NCI-H82 (cell line): ENCODE measurements at places on chromosomes 6 and 20.
A peak's percentile ranks its signal among the peaks of the same experiment; 100 is the strongest.

DNA sequence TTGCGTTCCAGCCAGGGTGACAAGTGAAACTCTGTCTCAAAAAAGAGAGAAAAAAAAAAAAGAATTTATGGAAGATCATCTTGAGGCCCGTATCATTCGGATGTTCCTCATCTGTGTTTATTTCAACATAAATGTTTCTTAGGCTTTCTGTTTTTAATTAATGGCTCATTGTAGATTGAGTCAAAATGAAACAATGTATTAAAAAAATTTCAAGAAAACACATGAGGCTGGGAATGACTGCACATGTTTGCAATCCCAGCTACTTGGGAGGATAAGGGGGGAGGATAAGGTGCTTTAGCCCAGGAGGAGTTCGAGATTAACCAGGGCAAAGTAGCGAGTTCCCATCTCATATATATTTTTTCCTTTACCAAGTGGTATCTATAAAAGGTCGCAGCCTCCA, 47.3 kb downstream of the ITCH start:
- no peak for DNase-seq

- DNase-seq, result peak; percentile 7
Measured at GRCh38 chr6:161235776-161236633, 37.9 kb downstream of the AGPAT4 start.

DNA sequence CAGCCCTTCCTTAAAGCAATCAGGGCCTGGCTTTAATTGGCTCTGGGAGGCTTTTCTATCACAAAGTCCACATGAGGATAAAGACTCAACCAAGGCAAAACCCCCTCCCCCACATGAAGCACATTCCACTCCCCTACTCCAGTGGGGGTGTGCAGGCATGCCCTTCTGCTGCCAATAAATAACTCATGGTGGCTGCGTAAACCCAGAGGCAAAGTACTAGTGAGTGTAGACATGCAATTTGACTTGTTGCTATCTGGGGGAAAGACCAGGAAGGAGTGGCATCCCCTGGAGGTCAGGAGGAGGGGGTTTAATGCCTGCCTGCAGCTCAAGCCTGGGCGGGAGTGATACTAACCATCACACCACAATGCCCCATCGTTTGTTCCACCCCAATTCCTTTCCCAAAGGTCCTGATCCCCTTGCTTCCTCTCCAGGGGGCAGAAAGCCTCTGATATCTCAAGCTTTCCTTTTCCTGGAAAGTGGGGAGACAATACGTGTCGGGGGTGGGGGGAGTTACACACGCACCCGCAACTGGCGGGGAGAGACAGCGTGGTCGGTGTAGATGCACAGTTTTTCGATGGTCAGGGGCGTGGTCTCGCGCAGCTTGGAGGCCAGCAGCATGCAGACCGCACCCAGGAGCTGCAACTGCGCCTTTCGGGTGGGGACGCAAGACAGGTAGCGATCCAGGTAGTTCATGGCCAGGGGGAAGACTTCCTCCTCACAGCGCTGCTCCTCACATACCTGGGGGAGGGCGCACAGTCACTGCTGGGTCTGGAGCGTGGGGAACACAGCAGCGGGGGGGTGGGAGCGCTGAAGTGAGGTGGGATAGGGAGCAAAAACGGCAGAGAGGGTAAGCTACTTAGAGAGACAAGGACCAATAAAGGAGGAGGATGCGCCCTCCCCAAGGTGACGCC, 1.5 kb downstream of the CCND3 start:
- DNase-seq, result peak; percentile 95

- no peak for DNase-seq
Measured at GRCh38 chr20:4886771-4887527, 114.4 kb downstream of the SLC23A2 start.

DNA sequence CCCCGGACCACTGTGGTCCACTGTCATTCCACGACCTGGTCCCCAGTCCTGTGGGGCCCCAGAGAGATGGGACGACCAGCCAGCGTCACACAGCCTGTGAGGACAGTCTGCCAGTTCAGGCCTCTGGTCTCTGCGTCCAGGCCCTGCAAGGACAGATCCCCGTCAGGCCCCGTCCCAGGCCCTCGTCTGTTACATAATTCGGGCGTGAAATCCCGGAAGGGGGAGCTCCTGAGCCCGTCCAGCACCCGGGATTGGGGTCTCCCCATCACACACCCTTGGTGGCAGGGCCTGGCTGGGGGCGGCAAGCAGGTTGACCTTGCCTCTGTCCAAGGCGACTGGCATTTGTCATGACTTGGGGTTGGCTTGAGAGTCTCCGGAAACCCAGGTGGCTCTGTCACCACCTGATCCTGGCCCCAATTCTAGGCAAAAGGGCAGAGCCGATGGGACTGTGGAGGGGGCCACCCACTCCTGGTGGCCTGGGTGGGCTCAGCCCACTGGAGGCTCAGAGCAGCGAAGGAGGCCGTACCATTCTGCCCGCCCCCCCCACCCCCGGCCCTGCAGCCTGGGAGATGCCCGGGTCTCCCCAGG, 73.8 kb upstream of the GATA5 start:
- no peak for DNase-seq

GRCh38 chr6:147750413-147750812, 241.9 kb downstream of the SAMD5 start:
- DNase-seq, result peak; percentile 23

- DNase-seq, result peak; percentile 66
Measured at GRCh38 chr20:39092733-39093410, 130.7 kb downstream of the DHX35 start.

DNA sequence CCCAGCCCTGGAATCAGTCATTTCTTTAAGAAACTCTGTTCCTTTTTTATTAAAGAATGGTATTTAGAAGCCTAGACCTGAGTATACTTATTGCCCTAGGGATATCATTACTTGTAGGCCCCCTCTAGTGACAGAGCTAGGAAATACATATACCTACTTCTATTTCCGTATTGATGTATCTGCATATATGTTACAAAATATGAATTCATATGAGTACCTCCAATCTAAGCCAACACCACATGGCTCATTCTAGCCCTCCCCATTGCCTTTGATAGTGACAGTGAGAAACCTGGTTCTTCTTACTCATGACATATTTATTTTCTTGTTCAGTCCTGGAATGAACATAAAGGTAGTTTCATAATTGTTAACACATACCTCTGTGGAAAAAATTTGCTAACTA, 137.2 kb downstream of the FARS2 start:
- DNase-seq, result peak; percentile 76

- DNase-seq, result no peak
Measured at GRCh38 chr6:33722103-33722623, 10.7 kb upstream of the UQCC2 start.

DNA sequence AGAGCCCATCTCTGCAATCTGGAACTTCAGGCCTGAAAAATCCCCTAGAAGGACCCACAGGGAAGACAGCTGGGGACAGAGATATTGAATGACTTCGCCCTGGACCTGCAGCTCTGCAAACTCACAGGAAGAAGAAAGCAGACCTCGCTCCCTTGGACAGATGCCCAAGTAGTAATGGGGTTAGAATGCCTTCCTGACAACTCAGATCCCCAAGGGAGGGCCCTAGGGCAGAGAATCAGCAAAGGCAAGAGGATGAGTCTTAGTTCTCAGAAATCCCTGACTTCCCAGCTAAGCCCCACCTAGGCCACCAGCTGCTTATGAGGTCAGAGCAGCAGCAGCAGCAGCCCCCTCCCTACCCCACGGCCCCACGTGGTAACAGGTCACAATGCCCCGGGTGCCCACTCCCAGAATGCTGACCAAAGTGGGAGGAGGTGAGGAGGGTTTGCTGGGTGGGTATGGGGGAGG, at the start of gene C20orf141:
Gene C20orf141 (plus strand): TSS at position 401 of the 465 bp plus-strand sequence. CDS start 198 bp downstream, outside the sequence.
- DNase-seq, result peak; percentile 98

DNA sequence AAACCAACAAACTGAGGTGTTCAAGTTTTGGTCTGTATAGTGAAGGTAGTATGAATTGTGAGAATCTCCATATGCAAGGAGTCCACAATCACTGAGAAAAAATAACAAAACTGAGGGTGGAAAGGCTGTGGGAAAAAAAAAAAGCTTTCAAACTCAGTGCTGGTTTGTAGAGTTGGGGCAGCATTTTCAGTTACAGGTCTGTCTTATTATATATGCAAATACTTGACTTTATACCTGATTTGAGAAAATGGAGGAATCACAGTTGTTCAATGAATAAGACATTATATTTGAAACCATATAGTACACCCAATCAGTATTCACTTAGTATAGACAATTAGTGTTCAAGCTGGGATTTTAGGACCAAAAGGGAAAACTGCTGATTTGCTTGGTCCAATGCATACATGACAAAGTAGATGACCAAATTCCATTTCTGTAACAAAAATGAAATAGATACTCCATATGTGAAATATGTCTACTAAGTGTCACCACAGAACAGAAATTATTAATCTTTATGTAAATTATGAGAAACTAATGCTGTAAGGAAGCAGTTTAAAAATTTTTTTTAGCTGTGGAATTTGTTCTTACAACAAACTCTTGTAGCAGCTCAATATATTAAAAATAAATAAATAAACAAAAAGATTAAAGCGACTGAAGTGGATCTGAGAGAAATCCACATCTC, 187.7 kb downstream of the ASCC3 start:
- no peak for DNase-seq

- DNase-seq, result no peak
Measured at GRCh38 chr6:56348578-56348977, 101.2 kb upstream of the COL21A1 start.

DNA sequence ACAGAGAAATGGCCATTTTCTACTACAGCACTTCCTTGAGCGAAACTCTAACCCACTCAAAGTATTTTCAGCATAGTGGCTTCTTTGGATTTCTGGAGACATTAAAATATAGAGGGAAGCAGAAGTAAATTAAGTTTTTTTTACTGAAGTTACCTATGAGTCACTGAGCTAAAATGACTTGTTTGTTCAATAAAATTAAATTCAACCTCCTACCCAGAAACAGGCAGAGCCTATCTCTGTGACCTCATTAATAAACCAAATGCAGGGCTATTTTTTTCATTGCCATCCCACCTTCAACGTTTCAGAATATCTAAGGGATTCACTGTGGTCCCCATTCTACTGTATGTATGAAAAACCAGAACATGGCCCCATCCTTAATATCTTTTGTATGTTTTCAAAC, 133.0 kb downstream of the MTFR2 start:
- DNase-seq, result no peak

- no peak for DNase-seq
Measured at GRCh38 chr6:157552820-157553485, 172.0 kb downstream of the ZDHHC14 start.

GRCh38 chr6:166745801-166746668, 119.0 kb upstream of the RPS6KA2 start:
- no peak for DNase-seq

DNA sequence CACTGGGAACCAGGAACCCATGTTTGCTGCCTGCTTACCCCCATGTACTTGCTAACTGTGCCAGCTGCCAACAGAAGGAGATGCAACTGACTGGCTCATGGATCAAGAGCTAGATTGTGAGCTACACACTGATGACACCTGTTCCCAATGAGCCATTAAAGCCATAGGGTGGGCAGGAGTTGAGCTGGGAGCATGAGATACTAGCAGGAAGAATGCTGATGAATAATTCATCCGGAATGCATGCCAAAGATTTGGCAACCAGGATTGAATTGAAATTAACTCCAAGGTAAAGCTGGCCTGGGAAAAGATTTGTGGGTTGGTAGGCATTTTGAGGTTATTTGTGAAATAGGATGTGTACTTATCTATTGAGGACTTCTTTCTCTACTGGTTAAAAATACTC, 631.1 kb downstream of the KIF16B start:
- DNase-seq, result no peak

GRCh38 chr20:35223941-35224340, 2.5 kb upstream of the MMP24 start:
- no peak for DNase-seq

- DNase-seq, result no peak
Measured at GRCh38 chr20:48620154-48620506, 207.7 kb downstream of the PREX1 start.

- DNase-seq, result no peak
Measured at GRCh38 chr6:13355999-13356785, 27.9 kb upstream of the TBC1D7 start.

DNA sequence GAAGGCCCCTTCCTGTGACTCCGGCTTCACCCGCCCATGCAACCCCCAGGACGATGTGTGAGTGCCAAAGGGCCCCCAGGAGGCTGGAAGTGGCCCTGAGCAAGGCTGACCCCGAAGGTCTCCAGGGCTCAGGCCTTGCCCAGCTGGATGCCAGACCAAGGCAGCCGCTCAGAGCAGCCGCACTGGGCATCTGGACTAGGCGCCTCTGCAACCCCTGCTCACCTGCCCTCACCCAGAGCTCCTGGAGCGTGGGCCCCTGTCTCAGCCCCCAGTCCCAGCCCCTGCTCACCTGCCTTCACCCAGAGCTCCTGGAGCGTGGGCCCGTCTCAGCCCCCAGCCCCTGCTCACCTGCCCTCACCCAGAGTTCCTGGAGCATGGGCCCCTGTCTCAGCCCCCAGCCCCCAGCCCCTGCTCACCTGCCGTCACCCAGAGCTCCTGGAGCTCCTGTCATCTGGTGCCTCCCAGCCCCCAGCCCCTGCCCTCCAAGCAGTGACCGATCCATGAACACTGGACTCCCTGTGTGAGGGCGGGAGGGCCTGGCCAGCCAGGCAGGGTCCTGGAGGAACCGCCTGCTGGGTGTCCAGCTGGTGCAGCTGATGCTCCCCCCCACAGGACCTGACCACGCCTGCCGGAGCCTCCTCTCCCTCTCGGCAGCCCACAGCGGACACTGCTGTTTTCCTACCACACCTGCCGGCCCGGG, 1.1 kb downstream of the SRMS start:
- no peak for DNase-seq

DNA sequence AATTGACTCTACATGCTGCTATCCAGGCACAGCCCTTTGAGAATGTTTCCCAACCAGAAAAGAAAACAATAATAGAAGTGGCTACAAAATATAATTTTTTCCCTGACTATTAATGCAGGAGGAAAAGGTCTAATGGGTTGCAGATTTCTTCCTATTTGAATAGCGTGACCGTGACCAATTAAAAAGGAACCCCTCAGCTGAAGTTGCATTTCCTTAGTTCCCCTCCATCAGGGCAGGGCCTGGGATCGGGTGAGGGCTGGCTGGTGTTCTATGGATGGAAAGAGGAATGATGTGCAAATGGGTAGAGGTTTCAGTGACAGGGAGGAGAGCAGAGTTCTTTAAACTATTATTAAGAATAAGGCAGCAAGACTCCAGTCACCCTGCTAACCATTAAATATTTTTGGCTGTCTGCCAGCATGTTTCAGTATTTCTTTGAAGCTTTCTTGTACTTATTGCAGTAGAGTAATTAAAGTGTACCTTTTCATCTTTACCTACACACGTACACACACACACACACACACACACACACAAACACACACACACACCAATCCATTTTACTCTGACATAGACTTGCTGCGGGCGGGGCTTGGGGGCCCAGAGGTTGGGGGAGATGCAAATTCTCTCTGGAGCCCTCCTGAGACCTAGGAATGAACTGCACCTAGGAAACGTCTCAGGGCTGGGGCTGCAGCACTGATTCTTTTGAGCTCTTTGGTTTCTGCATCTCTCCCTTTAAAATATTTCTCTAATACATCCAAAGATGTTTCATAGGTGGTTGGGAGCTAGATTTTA, 154.8 kb upstream of the SLC35B3 start:
- DNase-seq, result peak; percentile 50

GRCh38 chr20:4549711-4550259, 171.9 kb upstream of the PRND start:
- no peak for DNase-seq
